Activated naive CD8-positive, alpha-beta T cell treated with anti-CD3 and anti-CD28 coated beads, Interleukin-2, amount 50 U/mL, for 16 hours (primary cell): ENCODE measurements at places on chromosomes 16 and 17.

DNA sequence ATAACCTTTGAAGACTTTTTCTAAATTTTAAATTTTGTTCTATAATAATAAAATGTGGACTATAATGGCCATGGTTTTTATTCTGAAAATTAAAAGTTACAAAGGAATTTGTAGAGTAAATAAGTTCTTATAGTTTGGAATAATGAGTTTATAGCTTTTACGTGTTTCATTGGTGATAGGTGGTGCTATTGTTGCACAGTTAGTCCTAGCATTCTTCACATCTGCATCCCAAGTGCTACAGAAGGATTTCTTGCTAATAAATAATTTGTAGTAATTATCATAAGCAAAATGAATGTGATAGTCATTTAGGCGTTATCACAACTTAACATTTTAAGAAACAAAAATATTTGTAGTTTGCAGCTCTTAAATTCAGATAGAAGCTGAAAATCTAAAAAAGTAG lies 67.9 kb downstream of the BCAS3 start:
- DNase-seq = no peak

- no peak for DNase-seq
Observed at GRCh38 chr17:43831633-43832032, 1.3 kb downstream of the MPP3 start.

DNA sequence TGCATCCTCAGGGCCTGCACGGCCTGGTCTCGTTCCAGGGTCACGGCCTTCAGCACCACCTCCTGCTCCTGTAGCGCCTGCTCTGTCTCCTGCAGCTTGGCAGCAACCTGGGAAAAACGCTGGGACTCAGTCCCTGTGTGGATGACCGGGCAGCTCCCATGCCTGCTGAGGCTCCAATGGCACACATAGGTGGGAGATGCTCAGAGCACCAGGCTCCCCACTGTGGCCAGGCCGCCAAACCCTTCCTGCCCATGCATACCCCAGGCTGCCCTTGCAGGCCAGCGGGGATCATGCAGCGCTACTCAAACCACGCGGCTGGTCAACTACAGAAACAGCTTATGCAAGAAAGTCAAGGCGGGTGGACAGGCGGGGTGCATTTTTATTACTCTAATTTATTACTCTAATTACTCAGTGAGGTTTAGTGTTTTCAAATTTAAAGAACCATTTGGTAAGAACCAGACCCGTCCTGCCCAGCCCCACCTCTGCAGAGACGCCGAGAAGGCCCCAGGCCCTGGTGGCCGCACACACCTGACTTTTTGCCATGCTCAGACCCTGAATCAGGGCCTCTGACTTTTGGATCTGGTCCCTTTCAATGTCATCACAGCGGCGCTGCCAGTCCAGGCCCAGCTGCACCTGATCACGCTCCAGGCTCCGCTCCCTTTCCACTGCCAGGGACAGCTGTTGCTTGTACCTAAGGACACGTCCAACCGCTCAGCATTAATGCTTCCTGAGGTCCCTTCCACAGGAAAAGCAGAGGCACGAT lies 34.0 kb downstream of the CCDC57 start:
- no peak for DNase-seq

DNA sequence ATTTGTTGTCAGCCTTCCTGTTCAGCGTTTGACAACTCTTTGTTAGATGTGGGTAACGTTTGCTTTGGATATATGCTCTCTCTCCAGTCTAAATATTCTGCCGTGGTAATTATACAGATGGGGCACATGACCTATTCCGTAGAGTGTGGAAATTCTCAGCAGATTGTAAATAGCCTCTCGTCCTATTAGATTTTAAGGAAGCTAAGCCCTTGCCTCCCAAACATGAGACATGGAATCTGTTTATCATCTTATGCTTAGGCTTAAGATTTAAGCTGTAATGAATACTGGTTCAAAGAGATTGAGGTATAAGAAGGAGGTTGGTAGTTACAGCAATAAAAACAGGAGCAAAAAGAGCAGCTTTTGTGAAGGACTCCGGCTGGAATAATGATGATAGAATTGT lies 87.4 kb downstream of the RBFOX1 start:
- no peak for DNase-seq

DNA sequence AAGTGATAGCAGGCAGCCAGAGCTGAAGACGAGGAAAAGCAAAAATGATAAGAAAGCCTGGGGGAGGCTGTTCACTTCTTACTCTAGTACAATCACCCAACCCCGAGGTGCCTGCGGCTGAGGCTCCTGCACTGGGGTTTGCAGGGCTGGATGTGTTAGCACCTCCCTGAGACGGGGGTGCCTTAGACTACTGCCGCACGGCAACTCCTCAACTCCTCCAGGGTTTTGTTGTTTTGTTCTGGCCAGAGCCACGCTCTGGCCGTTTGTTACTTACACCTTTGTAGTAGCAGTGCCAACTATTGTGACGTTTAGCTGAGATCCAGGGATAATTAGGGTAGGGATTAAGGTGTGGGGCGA lies 51.5 kb downstream of the LDHD start:
- DNase-seq = no peak
